ENCODE measurements at places on chromosomes 1 and 21.

DNA sequence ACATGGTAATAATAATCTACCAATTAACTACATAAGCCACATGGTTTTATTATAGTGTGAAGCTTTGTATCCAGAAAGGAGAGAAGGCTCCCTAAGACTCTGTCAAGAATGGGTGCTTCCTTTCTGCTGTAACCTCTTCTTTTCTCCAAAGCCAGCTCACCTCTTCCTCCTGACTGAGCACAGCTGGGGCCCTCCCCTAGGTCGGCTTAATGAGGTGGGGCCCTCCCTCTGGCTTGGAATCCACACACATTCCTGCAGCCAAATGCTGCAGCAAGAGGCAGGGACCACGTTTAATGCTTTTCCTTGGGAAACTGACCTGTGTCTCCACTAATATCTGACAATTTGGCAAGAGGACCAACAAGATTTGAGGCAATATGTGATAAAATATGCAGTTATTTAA, 94.8 kb downstream of the DSCAM start:
- H3K27ac ChIP-seq, result no peak overlapping the region
- H3K4me1 ChIP-seq, result no peaks in the 10 kb centered on the region
- peaks cover 3% of the 10 kb centered on the region for H3K27me3 ChIP-seq
- no peaks in the 10 kb centered on the region for H3K36me3 ChIP-seq
- H3K4me3 ChIP-seq, result no peak overlapping the region

DNA sequence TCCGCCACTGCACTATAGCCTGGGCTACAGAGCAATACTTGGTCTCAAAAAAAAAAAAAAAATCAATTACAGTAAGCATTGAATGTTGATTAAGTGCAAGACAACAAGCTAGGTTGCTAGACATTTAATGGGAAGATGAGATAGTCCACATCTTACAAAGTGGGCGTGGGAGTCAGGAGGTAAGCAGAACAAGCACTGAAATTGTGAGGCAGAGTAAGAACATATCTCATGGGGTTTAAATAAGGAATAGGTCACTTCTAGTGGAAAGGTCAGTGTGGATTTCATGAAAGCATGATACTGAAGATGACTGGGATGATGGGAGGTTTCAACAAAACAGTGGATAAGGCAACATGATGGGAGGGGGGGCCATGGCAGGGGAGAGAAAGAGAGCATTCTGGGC, 1.9 kb upstream of the OLFML2B start:
- peaks cover 13% of the 10 kb centered on the region for H3K4me1 ChIP-seq
- H3K27ac ChIP-seq, result no peak overlapping the region
- no peaks in the 10 kb centered on the region for H3K36me3 ChIP-seq
- no peak overlapping the region for H3K4me3 ChIP-seq
- DNase-seq, result no peak
- H3K27me3 ChIP-seq, result peaks cover 62% of the 10 kb centered on the region

GRCh38 chr1:151056149-151056548, 3.3 kb downstream of the CDC42SE1 start:
- no peak for DNase-seq
- peaks cover 35% of the 10 kb centered on the region for H3K4me1 ChIP-seq
- no peaks in the 10 kb centered on the region for H3K27me3 ChIP-seq
- no peak overlapping the region for H3K4me3 ChIP-seq
- peaks cover 21% of the 10 kb centered on the region for H3K36me3 ChIP-seq
- H3K27ac ChIP-seq, result peak overlapping the region; percentile 84

- no peak for DNase-seq
- peak overlapping the region; percentile 32 for H3K4me3 ChIP-seq
Observed at GRCh38 chr1:23371987-23372880, 2.6 kb upstream of the ZNF436 start.

DNA sequence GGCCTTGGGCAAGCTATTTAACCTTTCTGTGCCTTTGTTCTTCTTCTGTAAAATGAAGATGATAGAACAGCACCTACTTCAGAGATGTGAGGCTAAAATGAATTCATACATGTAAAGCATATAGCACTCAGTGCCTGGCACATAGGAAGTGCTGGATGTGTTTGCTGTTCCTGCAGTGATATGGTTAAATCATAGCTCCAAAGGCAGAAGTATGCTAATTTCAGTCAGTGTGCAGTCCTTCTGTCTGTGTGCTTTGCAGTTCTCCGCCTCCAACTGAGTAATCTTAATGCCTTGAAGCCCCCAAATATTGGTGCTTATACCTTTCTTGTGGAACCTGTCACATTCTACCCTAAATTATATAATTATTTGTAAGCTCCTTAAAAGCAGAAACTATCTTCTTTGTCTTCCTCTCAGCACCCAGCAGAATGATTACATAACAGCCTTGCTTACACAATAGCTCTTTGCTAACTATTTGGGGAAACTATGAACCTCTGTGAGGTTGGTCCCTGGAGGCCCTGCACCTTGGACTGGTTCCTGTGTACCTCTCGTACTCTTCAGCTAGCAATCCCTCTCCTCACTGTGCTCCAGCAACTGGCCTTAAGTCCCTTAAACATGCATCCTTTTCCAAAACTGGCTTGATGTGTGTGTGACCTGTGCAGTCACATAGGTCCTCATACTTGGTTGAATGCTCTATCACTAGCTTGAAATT, 57.0 kb upstream of the CACYBP start:
- no peaks in the 10 kb centered on the region for H3K27me3 ChIP-seq
- H3K36me3 ChIP-seq, result peaks cover 1% of the 10 kb centered on the region
- peaks cover 33% of the 10 kb centered on the region for H3K4me1 ChIP-seq
- no peak overlapping the region for H3K4me3 ChIP-seq

DNA sequence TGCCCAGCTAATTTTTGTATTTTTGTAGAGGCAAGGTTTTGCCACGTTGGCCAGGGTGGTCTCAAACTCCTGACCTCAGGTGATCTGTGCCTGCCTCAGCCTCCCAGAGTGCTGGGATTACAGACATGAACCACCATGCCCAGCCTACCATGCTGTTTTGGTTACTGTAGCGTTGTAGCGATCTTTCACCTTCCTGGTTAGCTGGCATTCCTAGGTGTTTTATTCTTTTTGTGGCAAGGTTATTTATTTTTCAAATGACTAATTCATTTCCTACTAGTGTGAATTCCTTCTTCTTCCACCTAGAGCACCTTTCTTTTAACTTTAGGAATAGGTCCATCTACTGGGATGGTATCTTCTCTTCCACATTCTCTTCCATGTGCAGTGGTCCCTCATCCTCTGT, 29.3 kb downstream of the TMEM200B start:
- no peak overlapping the region for H3K27ac ChIP-seq
- peaks cover 5% of the 10 kb centered on the region for H3K4me1 ChIP-seq
- peaks cover 27% of the 10 kb centered on the region for H3K36me3 ChIP-seq

Measured in progenitor cell of endocrine pancreas (in vitro differentiated cells).